NCI-H187 treated with DMSO at 0.1 percent for 48 hours (cell line): ENCODE measurements at places on chromosomes 3 and 15.

- no peak for DNase-seq
Observed at GRCh38 chr3:138078901-138079344, 36.5 kb downstream of the DZIP1L start.

DNA sequence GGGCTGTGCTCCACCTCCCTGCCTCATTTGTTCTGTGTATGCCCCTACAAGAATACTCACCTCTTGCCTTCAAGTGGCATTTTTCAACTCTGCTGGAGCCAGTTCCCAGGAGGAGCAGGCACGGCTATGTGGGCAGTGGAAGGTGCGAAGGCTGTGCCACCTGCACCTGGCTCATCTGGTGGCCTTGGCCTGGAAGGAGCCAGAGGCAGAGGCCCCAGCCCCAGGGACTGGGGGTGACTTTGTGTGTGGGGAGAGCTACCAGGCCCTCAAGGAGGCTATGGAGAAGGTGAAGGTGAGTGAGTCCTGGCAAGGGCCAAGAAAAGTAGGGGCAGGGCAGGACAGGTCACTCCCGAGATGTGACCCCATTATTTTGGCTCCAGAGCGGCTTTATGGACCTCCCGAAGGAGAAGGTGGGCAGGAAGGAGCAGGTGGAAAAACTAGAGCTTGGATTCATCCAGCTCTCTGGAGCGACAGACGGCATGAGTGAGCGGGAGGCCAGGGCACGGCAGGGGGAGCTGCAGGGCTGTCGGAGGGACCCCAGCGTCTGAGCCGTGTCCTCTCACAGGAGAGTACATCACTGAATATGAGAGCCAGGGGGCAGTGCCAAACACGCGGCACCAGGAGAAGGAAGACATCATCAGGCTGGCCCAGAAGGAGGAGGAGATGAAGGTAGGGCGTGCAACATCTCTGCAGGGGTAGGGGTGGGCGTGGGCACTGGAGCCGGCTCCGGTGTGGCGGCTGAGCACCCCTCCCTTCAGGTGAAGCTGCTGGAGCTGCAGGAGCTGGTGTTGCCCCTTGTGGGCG, 57.3 kb upstream of the UBE2Q2 start:
- no peak for DNase-seq

GRCh38 chr3:101074518-101074917, 81.3 kb upstream of the ABI3BP start:
- DNase-seq, result no peak

GRCh38 chr3:155178810-155179436, 98.8 kb downstream of the MME start:
- no peak for DNase-seq

GRCh38 chr15:37771465-37771864, 163.0 kb upstream of the TMCO5A start:
- DNase-seq, result no peak

DNA sequence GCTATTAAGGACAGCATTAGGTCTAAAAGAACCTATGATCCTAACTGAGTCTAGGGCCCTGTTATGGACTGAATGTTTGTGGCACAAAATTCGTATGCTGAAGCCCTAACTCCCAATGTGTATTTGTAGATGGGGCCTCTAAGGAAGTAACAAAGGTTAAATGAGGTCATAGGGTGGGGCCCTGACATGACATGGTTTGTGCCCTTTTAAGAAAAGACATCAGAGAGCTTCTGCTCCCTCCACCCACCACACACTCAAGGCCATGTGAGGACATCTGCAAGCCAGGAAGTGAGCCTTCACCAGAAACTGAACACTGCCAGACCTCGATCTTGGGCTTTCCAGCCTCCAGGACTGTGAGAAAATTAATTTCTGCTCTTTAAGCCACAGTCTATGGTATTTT, 49.2 kb downstream of the PHC3 start:
- DNase-seq, result no peak

DNA sequence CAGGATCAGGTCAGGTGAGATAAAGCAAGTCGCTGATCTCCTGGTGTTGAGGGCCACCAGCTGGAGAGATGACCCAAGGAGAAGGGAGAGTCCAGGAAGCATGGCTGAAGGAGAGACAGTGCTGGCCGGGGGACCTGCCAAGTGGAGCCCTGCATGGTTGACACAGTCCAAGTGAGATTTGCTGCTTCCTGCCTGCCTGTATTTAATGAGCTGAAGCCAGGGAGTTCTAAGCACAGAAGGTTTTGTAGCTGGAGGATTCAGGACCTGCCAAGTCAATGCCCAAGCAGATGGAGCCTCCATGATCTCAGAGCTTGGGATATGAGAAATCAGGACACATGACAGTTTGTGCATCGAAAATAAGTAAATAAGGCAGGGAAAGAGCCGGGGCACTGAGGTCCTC, 125.6 kb downstream of the SRGAP3 start:
- no peak for DNase-seq

DNA sequence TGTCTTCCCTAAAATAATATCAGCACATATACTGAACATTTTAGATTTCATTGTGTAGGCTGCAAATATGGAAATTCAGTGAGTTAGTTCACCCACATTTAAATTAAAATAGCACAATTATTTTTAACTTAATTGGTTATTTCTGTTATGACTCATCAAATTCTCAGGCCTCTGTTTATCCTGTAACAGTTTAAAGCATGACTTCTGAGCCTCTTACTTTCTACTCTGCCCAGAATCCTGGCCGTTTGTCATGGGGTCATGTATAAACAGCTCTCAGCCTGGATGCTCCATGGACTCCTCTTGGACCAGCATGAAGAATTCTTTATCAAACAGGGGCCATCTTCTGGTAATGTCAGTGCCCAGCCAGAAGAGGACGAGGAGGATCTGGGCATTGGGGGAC, 12.2 kb downstream of the TUBGCP4 start:
- DNase-seq, result no peak

DNA sequence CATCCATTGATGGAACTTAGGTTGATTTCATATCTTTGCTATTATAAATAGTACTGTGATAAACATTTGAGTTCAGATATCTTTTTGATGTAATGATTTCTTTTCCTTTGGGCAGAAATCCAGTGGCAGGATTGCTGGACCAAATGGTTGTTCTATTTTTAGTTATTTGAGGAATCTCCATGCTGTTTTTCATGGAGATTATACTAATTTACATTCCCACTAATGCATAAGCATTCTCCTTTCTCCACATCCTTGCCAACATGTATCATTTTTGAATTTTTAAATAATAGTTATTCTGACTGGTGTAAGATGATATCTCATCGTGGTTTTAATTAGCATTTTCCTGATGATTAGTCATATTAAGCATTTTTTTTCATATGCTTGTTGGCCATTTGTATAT, 144.0 kb upstream of the SUCLG2 start:
- DNase-seq, result no peak
